Neural progenitor cell (in vitro differentiated cells): ENCODE measurements at places on chromosomes 2 and 18. TPM values are rescaled to one million over a fixed set of nuclear protein-coding genes. Genes with fewer than 3 reads are reported as not detected.

DNA sequence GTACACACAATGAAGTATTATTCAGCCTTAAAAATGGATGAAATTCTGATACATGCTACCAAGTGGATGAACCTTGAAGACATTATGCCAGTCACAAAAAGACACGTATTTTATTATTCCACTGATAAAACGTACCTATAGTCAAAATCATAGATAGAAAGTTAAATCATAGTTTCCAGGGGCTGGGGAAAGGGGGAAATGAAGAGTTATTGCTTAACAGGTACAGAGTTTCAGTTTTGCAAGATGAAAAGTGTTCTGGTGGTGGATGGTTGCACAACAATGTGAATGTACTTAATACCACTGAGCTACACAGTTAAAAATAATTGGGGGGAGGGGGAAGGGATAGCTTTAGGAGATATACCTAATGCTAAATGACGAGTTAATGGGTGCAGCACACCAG is 279.0 kb upstream of the STON1 start:
- no peak for DNase-seq

GRCh38 chr2:126661702-126662500 is 5.9 kb downstream of the GYPC start:
- no peak for DNase-seq

- DNase-seq = no peak
Measured at GRCh38 chr18:77701977-77702376, 452.3 kb downstream of the GALR1 start.

- DNase-seq = no peak
Measured at GRCh38 chr2:6958616-6959235, 41.5 kb downstream of the RNF144A start.

The MAP2 gene
- 95.0 and 102 TPM in 2 replicates for total RNA-seq

The COL4A4 gene
- 0.60 and 0.62 TPM in 2 replicates for total RNA-seq

The RND3 gene
- total RNA-seq = 4.0 and 6.4 TPM in 2 replicates
